Muscle of leg (tissue), 16 donors: ENCODE measurements at places on chromosomes 16 and 17. TPM values are rescaled to one million over a fixed set of nuclear protein-coding genes. Genes with fewer than 3 reads are reported as not detected.
A peak's percentile ranks its signal among the peaks of the same experiment; 100 is the strongest.

GRCh38 chr16:22721511-22722100 is 92.4 kb upstream of the HS3ST2 start:
- H3K27ac ChIP-seq = no peak overlapping the region
- no peak overlapping the region for H3K4me3 ChIP-seq
- DNase-seq = peak; percentile 43
- peaks cover 2% of the 10 kb centered on the region for H3K27me3 ChIP-seq
- no peaks in the 10 kb centered on the region for H3K36me3 ChIP-seq

- no peaks in the 10 kb centered on the region for H3K27me3 ChIP-seq
- H3K27ac ChIP-seq = no peak overlapping the region
Measured at GRCh38 chr16:75032655-75033054, 33.8 kb downstream of the ZNRF1 start.

QPRT gene
- total RNA-seq = 57.1 TPM

GRCh38 chr16:11972128-11972527 is 4.4 kb upstream of the SNX29 start:
- no peak for DNase-seq
- peaks cover 7% of the 10 kb centered on the region for H3K36me3 ChIP-seq
- H3K4me3 ChIP-seq = no peak overlapping the region
- H3K27me3 ChIP-seq = no peaks in the 10 kb centered on the region
- peaks cover 6% of the 10 kb centered on the region for H3K4me1 ChIP-seq

OR1F1 gene
- total RNA-seq = not detected

DOC2B gene
- total RNA-seq = 2.4 TPM

- no peaks in the 10 kb centered on the region for H3K36me3 ChIP-seq
- no peak overlapping the region for H3K27ac ChIP-seq
- DNase-seq = no peak
- H3K4me1 ChIP-seq = peaks cover 5% of the 10 kb centered on the region
Measured at GRCh38 chr16:64907844-64908243, 214.0 kb downstream of the CDH11 start.

- no peak for DNase-seq
- H3K27ac ChIP-seq = no peak overlapping the region
- H3K27me3 ChIP-seq = peaks cover 31% of the 10 kb centered on the region
Measured at GRCh38 chr16:73545755-73546154, 497.8 kb upstream of the ZFHX3 start.

GRCh38 chr17:61659437-61659836 is 68.4 kb upstream of the NACA2 start:
- H3K36me3 ChIP-seq = no peaks in the 10 kb centered on the region
- H3K27me3 ChIP-seq = no peaks in the 10 kb centered on the region
- no peak for DNase-seq
- no peak overlapping the region for H3K27ac ChIP-seq

DNA sequence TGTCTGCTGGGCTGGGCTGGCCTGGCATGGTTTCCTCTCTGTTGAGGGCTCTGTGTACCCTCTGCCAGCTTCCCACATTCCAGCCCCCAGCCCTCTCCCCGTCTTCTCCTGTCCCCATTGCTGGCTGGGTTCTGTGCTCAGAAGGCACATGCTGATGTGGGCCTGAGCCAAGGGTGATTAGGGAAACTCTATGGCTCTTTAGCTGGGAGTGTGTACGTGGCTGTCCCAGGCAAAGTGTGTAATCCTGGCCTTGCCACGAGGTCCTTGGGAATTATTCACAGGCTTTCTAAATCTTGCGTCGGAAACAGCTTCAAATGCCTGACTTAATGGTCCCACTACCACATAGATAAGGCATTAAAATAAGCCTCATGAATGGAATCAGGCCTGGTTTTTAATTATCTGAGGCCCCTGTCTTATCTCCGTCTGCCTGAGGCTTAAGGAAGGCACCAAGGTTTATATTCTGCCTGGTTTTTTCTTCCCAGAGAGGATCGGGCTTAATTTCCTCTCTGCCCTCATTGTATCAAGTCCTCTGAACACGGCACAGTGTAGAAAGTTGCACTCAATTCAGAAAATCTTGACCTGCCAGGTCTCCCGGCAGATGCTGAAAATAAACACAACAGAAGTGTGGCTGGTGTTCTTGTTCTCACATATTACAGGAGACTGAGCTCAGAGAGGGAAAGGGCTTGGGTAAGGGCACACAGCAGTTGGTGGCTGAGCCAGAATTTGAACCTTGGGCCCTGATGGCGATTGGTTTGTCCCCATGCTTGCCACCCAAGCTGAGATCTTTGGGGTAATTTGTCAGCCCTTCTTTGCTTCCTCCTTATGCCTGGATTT is 52.9 kb upstream of the LGALS9 start:
- H3K27me3 ChIP-seq = no peaks in the 10 kb centered on the region
- DNase-seq = peak; percentile 86
- peak overlapping the region; percentile 98 for H3K27ac ChIP-seq
- peaks cover 23% of the 10 kb centered on the region for H3K36me3 ChIP-seq

GRCh38 chr17:61453566-61454380 is 1.6 kb downstream of the TBX4 start:
- peaks cover 72% of the 10 kb centered on the region for H3K27me3 ChIP-seq
- H3K4me3 ChIP-seq = peak overlapping the region; percentile 27
- DNase-seq = no peak
- H3K27ac ChIP-seq = peak overlapping the region; percentile 84
- peaks cover 48% of the 10 kb centered on the region for H3K4me1 ChIP-seq
- H3K36me3 ChIP-seq = no peaks in the 10 kb centered on the region

DNA sequence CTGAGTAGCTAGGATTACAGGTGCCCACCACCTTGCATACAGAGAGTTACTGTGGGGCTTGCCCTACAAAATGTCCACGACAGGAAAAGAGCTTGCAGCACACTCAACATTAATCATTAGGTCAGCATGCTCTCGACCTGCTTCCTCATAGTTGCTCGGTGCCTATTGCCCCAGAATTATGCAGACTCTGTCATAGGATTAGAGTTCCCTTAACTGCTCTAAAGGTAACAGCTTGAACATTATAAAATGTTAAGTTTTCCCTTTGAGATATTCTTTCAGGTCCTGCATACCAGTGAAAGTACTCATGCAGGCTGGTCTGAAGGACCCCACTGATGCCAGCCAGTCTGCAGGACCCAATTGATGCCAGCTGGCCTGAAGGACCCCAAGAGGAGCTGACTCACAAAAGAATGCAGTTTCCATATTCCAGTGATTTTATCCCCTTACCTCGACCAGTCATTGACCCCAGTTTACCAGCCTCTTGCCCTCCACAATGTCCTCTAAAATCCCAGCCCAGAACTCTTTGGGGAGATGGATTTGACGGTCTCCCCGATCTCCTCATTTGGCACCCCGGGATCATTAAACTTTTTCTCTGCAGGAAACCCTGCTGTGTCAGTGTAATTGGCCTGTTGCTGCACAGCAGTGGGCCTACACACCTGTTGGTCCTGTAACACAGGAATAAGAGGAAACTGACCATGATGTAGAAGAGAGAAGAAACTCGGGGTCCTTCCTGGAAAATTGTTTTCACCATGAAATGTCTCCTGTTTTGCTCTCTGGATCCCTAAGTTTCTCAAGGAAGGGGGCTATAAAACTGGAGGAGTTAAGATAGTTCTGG is 10.6 kb downstream of the ICAM2 start:
- H3K27ac ChIP-seq = no peak overlapping the region
- H3K4me1 ChIP-seq = peaks cover 42% of the 10 kb centered on the region
- peaks cover 5% of the 10 kb centered on the region for H3K36me3 ChIP-seq
- DNase-seq = no peak
